ENCODE measurements at places on chromosomes 6 and 20.

- DNase-seq, result no peak
Measured at GRCh38 chr6:163301726-163302635, 112.5 kb upstream of the QKI start.

DNA sequence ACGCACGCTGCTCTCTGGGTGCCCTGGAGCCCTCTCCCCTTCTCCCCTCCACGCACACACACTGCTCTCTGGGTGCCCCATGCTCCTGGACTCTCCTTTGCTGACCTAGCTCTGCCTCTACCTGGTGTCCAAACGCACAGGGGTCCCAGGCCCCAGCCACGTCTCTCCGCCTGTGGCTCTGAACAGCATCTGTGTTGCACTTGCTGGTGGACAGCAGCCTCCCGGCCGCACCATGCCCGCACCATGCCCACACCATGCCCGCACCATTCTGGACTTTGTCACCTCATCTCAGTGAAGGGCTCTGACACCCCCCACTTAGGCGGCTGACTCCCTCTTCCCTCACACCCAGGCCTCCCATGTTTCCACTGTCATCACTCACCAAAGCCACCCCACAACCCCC lies 21.8 kb downstream of the TCFL5 start:
- DNase-seq, result no peak

DNA sequence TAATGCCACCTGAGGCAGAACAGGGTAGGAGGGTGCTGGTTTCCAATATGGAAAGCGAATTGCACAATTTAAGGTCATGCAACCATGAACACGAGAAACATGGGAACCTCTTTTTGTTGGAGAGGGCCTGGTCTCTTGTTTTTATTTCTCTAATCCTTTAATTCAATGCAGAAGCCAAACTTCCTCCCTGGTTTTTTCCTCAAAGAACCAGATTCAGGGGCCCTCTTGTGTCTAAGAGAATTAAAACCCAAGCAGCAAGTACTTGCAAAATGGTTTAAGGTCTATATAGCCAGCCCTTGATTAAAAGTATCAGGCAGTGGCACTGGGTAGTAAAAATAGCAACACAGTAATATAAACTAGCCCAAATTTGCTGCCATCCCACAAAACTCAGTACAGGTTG lies 19.5 kb downstream of the GSTA4 start:
- no peak for DNase-seq

- DNase-seq, result no peak
Measured at GRCh38 chr20:62602550-62602949, 39.8 kb upstream of the SLCO4A1 start.

All from activated T-cell treated with anti-CD3 and anti-CD28 coated beads for 48 hours (primary cell).